SW480 (cell line): ENCODE measurements at places on chromosomes 5 and 9.

GRCh38 chr9:130936285-130937117 is 2.5 kb downstream of the FIBCD1 start:
- DNase-seq: peak; percentile 53

- no peak for DNase-seq
These were observed 249.8 kb downstream of the NR2F1-AS1 start for GRCh38 chr5:93331241-93331640.

- DNase-seq: no peak
These were observed 500.2 kb downstream of the SPOCK1 start for GRCh38 chr5:136998854-136999357.

DNA sequence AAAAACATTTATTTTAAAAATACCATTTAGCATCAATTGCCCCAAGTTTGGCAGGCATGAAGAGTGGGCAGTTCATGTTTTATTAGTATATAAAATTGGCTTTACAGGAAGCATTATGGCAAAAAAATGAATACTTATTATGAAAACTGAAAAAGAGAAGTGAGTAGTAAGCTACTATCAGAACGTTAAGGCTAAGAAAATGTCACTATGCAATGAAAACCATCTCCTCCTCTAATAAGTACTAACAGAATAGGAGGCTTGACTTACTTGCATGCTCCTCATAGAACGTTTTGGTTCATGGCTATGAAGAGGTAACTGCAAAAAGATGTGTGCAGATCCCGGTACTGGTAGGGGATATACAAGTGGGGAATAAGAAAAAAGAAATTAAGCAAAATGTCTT is 23.6 kb downstream of the TICAM2 start:
- DNase-seq: no peak

- DNase-seq: no peak
These were observed 43.0 kb upstream of the KIAA1958 start for GRCh38 chr9:112443636-112444035.

- DNase-seq: no peak
These were observed 20.4 kb downstream of the UHRF2 start for GRCh38 chr9:6433410-6433809.

GRCh38 chr5:107418071-107418470 is 252.7 kb downstream of the EFNA5 start:
- no peak for DNase-seq
